Caudate nucleus (tissue), 63 donors: ENCODE measurements at places on chromosomes 5 and 9.

- no peak for DNase-seq
These were observed 149.6 kb downstream of the ZNF608 start for GRCh38 chr5:124596595-124597421.

- no peak for DNase-seq
These were observed 89.7 kb downstream of the PPP2R2B start for GRCh38 chr5:146788898-146789297.

GRCh38 chr5:179805529-179806249 lies 977 bp downstream of the MGAT4B start:
- no peak for DNase-seq

DNA sequence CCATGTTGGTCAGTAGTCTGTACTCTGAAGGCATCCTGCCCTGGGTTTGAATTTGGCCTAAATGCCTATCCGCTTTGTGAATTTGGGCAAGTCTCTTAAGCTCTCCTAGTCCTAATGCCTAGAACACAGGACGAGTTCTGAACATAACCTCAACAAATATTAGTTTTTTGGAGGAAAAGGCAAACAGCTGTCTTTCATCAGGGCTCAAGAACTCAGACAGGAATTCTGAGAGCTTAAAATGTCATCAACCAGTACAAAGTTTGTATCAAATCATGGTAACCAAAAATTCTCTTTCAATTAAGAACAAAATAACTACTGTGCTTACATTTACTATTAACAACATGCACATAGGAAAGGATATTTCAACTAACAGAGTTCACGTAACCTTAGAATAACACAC lies 182.5 kb upstream of the PPP1R2B start:
- no peak for DNase-seq

- no peak for DNase-seq
These were observed 274.6 kb downstream of the ANXA1 start for GRCh38 chr9:73426269-73426668.

- DNase-seq = no peak
These were observed 933 bp downstream of the NEK6 start for GRCh38 chr9:124258607-124259157.

DNA sequence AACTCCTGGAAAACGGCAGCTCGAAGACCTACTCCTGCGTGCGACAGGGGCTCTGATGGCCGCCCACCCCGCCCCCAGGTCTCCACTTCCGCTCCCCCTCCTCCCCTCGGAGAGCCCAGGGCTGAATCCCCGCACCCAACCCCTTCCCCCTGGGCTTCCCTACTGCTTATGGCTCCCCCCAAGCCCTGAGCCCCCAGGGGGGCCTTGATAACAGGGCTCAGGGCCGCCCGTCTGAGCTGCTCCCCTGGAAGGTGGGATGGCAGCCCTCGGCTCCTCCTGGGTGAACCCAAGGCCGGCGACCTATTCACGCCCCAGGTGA lies 30.4 kb downstream of the GLT6D1 start:
- DNase-seq = no peak

DNA sequence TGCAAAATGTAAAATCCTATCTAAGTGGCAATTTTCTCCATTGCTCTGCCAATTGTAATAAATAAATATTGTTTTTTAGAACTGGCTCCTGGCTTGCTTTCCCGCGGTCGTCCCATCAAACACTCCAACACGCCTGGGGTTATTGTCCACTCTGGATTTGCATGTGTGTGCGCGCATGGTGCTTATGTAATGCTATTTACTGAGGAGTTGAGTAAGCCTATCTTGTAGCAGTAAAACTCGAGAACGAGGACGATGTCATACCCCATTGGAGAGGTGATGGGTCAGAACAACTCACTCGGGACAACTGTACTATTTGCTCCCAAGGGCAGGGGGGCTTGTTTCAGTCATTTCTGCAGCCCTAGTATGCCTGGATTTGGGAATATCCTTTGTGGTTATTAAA lies 220.9 kb downstream of the PAX5 start:
- no peak for DNase-seq

DNA sequence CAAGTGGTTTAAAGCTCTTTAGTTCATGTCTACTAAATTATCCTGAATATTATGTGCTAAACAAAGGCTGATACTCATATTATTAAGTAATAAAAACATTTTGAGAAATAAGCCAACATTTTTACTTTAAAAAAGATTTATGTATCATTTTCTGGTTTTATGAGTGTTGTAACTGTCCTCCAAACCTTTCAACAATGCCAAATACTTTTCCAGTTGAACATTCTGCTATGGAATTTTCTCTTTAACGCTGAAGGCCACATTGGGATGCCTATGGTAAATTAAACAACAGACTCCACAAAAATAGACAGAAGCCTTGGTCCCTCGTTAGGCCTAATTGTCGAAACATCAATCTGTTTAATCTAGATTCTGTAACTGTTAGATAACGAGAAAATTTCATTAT lies 131.3 kb downstream of the GLIS3 start:
- DNase-seq = no peak

- no peak for DNase-seq
These were observed 4.8 kb downstream of the PRSS3 start for GRCh38 chr9:33799928-33800704.

DNA sequence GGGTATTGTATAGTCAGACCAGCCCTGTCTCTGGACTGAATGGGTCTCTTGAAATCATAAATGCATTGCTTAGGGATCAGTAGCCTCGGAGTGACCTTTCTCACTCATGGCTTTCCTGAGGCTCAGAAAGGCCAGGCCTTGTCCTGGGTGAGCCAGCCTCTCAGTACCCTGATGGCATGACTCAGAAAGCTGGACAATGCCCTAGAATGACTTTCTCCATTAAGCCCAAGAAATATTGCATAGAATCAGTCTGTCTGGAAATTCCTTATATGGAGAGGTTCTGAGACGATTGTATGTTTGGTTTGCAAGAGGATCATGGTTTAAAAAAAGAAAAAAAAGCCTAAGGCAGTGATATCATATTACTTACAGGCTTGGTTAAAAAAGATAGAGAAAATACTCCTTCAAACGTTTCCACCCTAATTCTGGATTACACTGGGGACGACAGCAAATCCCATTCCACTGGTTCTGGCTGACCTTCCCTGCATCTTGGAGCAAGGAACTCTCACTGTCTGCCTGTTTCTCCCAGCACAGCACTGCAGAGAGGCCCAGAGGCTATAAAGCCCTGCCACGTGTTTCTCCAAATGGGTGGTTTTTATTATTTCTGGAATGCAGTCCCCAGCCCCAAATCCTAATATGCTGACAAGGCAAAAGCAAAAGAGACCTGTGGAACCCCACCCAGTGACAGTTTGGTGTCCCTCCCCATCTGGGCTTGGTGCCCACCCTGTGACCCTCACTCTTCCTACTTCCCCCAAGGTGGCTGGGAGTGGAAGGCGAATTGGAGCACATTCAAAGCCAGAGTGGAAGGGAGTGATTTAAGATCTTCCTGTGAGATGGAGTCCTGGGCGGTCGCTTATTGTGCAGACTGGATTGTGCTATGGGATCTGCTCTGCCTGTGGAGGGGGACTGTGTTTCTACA lies 34.4 kb downstream of the MAP1B start:
- DNase-seq = no peak

DNA sequence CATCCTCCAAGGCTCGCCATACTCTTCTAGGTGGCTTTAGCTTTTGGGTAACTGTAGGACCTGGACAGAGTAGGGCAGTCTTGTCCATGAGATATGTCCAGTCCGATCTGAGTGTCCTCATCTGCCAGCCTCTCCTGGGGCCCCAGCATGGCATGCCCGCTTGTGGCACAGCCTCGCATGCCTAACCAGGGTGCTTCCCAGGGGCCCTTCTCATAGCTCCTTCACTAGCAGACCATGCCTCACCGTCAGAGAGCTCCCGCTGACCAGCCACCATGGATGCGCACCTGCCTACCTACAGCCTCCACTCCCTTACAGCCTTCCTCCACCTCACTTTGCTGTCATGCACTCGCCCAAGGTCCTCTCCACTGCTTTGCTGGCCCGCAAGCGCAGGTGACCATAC lies 60.6 kb upstream of the FNIP1 start:
- DNase-seq = no peak
